ENCODE measurements at places on chromosomes 1 and 21.

DNA sequence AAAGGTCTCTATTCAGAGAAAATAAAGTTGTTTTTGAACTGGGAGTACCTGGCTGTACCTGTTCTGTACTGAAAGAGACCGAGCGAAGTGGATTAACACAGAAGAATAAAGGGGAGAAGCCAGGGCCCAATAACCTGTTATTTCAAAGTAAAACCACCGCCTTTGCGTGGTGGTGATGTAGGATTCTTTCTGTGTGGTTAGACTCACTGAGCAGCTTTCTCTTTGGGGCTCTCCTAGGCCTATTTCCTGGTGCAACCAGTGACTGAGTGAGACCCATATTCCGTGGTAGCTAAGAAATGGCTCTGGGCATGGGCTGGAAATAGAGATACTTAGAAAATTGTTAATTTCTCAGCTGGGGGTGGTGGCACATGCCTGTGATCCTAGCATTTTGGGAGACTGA, 99.9 kb downstream of the XCL2 start:
- no peak for ATAC-seq

GRCh38 chr1:62800825-62801306, 16.9 kb downstream of the ATG4C start:
- ATAC-seq: no peak

DNA sequence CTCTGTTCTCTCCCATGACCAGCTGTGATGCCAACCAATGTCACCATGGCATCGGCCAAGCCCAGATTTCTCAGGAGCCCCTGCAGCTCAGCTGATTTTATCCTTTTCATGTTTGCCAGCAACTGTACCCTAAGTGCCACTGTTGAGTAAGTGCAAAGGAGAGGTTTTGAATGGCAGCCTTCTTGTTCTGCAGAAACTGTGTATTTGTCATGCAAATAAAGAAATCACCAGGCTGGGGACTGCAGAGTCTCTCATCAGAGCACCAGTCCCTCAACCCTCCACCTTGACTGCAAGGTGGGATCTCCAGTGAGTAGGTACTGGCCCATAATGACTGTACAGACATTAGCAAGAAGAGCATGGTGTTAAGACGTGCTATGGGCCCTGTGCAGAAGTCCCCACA, 26.6 kb downstream of the C8B start:
- no peak for ATAC-seq

- ATAC-seq: peak; percentile 7
Measured at GRCh38 chr1:223747838-223748335, 35.5 kb downstream of the CAPN2 start.

GRCh38 chr1:117388328-117388727, 21.1 kb downstream of the MAN1A2 start:
- ATAC-seq: no peak

DNA sequence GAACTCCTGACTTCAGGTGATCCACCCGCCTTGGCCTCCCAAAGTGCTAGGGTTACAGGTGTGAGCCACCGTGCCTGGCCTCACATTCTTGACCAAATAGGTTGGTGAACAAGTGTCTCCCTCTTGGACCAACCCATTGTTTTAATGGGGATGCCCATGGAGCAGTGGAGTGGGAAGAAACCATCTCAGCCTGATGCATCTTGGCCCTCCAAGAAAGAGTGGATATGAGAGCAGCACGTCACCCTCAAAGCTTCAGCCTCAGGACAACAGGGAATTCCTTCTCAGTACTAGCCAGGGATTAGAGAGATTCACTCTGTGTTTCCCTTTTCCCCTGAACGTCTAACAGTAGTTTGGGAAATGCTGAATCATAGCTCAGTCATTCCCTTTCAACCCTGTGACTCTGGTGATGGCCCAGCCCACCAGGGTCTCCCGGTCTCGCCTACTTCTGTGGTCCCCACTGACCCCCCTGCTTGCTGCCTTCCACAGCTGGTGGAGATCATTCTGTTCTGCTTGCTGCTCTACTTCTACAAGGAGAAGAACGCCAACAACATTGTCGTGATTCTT, 37.4 kb downstream of the NIPAL3 start:
- no peak for ATAC-seq

DNA sequence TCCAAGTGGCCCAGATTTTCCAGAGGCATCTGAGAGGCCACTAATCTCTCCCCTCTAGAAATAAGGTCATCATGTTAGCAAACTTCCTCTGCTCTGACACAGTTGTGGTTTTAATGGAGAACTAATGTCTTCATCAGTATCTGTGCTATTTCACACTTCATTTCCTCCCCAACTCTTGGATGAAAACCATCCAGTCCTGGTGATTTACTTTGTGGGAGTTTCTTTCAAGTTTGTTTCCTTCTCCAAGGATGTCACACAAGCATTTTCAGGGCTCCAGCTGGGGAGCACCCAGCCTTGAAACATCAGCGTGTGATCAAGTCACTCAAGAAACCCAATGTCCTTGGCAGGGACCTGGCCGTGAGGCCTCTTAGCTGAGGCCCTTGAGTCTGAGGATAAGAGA, 38.8 kb downstream of the TBX15 start:
- ATAC-seq: no peak

DNA sequence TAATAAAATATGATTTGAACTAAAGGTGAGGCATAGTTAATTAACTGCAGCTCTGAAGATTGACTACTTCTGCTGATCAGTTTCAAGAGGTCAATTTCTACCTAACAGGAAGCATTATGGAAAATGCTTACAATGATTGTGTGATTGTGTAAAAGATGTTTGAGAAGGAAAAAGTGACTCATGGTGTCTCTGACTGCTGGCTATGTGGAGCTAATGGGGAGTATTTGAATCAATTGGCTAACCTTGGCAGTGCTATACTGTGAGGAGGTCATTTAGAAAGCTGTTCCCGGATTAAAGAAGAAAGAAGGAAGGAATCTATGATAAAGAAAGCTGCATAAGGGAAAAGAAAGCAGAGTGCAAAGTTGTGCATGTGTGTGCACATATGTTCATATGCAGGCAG, 376.5 kb downstream of the ADGRL2 start:
- ATAC-seq: no peak

DNA sequence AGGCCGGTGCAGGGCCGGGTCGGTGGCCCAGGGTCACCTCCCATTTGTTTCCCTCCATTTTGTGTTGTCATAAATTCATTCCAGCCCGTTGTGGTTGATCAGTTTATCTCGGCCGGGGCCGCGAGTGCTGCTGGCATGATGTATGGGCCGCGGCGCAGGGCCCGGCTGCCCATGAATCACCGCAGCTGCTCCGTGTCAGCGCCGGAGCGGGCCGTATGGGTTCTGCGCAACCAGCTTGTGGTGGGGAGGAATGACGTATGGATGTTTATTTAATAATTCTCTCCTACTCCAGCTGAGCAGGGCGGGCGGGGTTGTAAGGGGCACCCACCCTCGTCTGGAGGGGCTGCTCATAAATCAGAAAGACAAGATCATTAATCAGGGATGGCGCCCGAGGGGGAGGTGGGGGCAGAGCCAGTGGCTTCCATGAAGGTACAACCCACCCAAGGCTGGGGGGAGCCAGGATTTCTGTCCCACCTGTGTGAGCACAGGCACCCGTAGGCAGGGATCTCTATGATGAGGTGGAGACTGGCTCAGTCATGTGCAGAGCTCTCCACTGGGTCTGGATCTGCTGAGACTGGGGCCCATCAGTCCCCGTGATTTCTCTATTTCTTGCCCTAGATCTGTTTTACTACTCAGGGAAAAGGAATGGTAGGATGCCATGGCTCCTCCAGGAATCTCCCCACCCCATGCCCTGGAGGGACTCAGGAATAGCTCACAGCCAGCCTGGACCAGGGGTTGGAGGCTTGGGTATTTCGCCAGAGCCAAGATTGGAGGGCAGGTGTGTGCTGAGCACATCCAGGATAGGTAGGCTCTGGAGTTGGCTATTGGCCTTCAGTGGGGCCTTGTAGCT, 27.8 kb downstream of the TMEM53 start:
- peak; percentile 86 for ATAC-seq

DNA sequence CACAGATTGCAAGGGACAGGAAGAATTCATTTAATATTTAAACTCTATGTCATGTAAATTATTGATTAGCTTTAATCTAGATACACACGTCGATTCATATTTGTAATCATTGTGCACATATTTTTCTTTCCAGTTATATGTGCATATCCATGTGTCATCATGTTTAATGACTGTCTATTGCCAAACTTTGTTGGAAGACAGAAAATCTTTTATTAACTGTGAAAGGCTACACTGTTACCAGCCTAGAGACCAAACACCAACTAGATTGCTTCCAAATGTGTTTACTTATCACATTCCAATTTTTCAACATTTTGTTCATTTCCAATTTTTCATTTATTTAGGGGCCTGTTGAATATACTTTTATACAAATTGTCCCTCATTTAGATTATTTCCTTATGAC, 43.2 kb upstream of the CACHD1 start:
- ATAC-seq: no peak

GRCh38 chr1:235881930-235882700, 15.4 kb upstream of the LYST start:
- ATAC-seq: no peak

DNA sequence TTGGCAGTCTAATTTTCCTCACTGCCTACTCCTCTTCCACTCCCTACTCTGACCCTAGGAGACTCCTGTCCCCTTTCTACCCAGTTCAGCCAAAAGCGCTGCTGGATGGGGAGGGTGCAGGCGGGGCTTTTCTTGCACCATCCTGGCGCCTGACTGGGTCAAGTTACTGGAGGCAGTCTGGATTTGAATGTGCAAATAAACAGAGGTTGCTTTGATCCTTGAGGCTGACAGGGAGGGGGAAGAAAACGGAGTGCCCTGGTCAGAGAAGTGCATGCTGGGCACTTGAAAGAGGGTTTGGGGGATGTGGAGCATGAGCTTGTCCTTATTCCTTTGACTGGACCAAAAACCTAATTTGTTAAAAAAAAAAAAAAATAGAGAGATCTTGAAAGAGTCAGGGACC, 76.8 kb upstream of the SOX13 start:
- ATAC-seq: peak; percentile 47

DNA sequence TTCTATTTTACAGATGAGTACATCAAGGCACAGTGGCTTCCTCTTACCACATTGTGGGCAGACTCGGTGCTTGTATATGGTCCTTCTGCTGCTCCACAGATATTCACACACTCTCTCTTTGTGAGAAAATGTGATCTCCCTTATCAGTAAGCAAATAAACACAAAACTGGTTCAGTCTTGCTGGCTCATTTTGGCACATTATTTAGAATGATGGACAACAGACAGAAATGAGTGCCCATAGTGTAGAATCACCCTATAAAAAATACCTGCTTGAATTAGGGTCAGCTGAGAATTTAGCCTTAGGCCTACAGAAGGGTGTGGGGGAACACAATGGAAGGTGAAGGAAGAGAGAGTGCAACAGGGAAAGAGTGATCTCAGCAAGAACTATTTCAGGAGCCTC, 423.1 kb downstream of the HLX start:
- no peak for ATAC-seq

GRCh38 chr1:3312310-3312897, 142.1 kb upstream of the ARHGEF16 start:
- ATAC-seq: no peak

- ATAC-seq: no peak
Measured at GRCh38 chr1:179167418-179167777, 62.1 kb downstream of the ABL2 start.

DNA sequence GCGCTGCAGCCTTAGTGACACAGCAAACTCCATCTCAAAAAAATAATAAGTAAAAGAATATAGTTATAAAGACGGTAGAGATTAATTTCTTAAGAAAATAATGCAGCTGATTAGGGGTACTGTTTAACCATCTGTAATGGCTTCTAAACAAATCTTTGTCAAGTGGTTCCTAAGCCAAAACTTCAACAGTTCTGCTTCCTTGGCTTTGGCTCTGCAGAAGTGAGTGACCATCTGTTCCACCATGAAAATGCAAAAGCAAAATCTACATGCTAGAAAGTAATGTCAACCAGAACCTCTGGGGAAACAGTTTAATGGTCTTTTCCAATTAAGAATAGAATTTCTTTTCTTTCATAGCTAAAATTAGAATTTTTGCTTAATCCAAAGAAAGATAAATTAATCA, 8.3 kb upstream of the SH2D5 start:
- no peak for ATAC-seq

DNA sequence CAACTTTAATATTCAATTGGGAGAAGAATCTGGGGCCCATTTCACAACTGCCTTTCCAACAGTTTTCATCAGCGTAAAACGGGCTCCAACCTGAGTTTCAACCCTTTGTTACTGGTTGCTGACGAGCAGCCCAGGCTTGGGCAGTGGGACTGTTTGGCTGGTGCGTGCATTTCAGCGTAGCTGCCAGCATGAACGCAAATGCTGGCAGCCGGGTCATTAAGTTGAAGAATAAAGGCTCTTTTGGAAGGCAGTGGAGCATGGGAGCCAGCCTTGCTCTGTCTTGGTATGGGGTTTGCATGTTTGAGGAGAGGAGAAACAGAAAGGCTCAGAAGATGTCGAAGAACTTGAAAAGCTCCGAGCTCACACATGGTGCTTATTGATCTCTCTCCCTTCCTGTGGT, 40.7 kb downstream of the WDR3 start:
- ATAC-seq: peak; percentile 56

DNA sequence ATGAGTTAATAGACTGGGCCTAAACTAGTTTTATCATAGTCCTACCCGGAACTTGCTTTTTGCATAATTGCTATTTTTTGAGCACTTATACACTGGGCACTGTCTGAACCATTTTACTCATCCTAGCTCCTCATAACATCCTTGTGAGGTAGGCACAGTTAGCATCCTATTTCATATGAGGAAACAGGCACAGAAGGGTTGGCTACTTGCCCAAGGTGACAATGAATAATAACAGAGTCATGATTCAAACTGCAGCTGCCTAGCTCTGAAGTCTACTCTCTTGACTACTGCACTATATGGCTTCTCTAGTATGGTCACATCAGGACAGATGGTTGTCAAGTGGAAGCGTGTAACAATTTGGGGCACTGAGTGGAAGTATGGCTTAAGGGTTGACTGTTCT, 18.2 kb upstream of the RC3H1 start:
- ATAC-seq: peak; percentile 80

- no peak for ATAC-seq
Measured at GRCh38 chr1:226332947-226333346, 24.0 kb upstream of the LIN9 start.

DNA sequence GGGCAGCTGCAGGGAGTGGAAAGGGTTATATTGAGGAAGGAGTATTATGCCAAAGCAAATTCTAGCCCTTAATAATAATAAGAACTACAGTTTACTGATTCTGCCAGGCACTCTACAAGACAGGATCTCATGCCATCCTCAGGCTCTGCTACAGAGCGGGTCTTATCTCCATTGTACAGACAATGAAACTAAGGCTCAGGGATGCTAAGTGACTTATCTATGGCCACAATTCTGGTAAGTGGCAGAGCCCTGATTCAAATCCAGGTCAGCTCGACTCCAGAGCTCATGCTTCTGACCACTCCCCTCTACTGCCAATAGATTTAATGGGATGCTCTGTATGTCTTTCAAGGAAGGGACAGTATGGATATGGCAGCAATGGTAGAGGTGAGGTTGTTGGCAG, 146.1 kb upstream of the CD34 start:
- no peak for ATAC-seq

DNA sequence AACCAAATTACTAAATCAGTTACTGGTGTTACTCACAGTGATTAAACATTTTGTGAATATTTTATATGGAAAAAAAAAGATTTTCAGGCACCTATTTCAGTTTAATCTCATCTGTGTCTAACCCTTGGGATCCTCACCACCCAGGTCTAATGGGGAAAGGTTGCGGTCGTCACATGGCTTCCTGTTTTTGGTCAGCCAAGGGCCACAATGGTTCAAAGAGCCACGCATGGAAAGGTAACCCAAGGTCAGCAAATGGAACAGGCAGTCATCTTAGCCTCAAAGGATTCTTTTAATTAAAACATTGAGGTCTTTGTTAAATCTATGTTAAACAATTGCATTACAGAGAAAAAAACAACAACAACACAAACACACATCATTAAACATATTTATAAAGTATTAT, 21.9 kb downstream of the SRSF4 start:
- no peak for ATAC-seq

Data from motor neuron (in vitro differentiated cells).